ENCODE measurements at places on chromosomes 7 and 10. TPM values are rescaled to one million over a fixed set of nuclear protein-coding genes. Genes with fewer than 3 reads are reported as not detected.

GRCh38 chr7:63117-63480, 129.3 kb upstream of the FAM20C start:
- DNase-seq = peak; percentile 56

The DUSP5 gene
- total RNA-seq = 8.5 TPM

DNA sequence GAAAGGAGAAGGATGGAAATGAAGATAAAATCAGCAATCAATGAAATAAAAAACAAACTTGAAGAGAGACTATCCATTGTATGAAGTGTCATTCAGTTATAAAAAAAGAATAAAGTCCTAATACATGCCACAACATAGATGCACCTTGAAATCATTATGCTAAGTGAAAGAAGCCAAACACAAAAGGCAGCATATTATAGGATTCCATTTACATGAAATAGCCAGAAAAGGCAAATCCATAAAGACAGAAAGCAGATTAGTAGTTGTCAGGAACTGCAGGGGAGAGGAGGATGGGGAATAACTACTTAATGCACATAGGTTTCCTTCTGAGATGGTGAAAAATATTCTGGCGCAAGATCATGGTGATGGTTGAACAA, 6.6 kb upstream of the PON1 start:
- no peak for DNase-seq

The CDH23 gene
- 24.5 TPM for total RNA-seq

DNA sequence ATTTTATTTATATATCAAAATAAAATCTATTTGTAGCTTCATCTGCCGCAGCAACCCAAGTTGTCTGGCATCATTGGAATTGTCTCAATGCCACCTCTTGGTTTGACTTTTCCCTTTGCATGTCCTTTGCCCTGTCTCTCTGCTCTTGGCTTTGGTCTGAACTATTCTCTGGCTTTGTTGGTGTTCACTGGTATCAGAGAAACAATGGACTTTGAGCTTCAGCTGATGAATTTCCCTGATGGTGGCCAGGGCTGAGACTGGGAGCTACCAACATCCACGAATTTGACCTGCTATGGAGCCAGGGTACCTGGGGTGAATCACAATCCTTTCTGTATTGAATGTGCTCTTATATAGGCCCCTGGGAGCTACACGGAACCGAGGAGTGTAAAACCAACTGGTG, 311.7 kb upstream of the KIAA1217 start:
- no peak for DNase-seq

The MTPN gene
- 89.3 TPM for total RNA-seq

- DNase-seq = no peak
Observed at GRCh38 chr7:46539892-46540483, 618.9 kb upstream of the IGFBP3 start.

GRCh38 chr10:95792874-95793285, 36.9 kb downstream of the ENTPD1 start:
- no peak for DNase-seq

The SPDYE9 gene
- not detected for total RNA-seq

The KLLN gene
- 0.38 TPM for total RNA-seq

DNA sequence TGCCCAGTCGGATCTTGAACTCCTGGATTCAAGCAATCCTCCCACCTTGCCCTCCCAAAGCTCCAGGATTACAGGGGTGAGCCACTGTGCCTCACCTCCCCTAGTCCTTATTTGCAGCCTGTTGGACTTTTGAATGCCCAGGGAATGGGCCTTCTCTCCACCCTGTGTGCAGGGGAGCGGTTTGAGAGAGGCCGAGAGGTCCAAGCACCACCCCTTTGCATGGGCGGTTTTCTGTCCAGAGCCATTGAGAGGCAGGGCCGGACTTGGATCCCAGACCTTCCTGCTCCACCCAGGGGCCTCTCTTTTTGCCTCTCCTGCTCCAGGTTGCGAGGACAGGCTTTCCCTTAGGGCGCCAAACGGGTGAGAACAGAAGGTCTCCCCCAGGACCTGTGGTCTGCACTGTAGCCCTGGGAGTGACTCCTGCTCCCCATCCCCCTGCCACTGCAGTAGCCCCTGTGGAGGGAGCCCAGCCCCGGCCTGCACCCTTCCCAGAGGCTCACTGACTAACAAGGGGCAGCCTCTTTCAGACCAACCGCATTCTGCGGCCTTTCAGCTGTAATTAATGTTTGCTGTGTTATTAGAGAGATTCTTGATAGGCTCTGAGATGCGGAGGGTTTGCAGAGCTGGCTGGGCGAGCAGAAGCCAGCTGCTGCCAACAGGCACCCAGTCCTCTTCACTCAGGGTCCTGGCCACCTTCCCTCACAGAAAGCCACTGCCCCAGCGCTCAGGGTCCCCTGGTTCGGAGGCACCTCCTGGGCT, 57.9 kb downstream of the ELFN1 start:
- DNase-seq = no peak

The OR2F2 gene
- total RNA-seq = not detected

The LDB1 gene
- total RNA-seq = 28.9 TPM

- no peak for DNase-seq
Observed at GRCh38 chr7:33471636-33472242, 342.4 kb downstream of the BBS9 start.

The POU6F2 gene
- 0.19 TPM for total RNA-seq

- DNase-seq = peak; percentile 71
Observed at GRCh38 chr10:131703941-131704340, 196.9 kb upstream of the PPP2R2D start.

The HDAC9 gene
- total RNA-seq = 145 TPM

DNA sequence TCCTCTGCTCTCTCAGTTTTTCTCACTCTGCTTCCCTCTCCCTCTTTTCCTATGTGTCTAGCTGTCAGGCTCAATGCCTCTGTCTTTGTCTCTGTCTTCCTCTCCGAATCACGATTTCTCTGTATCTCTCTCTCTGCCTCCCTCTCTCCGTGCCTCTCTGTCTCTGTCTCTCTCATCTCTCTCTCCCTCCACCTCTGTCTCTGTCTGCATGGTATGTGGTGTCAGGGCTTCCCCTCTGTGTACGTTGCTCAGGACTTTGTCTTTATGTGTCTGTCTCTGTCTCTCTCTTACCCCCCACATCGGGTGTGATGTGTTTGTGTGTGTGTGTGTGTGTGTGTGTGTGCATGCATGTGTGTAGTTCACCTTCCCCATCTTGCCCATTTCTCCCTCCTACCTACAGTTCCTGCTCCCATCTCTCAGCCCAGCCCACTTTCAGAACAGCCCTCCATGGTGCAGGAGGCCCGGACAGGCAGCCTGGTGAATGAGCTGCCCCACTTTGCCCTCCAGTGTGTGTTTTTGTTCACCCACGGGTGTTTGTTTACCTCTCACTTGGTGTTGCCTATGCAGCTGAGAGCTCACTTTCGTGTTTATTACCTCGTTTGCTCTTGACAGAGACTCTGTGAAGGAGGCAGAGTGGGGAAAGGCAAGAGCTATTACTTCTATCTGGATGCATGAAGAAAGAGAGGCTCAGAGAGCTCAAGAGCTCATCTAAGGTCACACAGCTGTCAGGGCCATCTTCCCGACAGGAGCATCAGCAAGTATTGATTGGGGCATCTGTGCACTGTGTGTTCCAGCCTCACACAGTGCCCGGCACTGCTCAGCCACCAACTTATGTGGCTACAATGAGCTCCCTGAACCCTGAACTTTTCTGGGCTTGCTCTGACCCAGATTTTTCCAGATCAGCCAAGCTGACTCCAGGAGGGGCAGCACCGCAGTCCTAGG, 163.5 kb upstream of the ZMIZ1 start:
- peak; percentile 14 for DNase-seq

DNA sequence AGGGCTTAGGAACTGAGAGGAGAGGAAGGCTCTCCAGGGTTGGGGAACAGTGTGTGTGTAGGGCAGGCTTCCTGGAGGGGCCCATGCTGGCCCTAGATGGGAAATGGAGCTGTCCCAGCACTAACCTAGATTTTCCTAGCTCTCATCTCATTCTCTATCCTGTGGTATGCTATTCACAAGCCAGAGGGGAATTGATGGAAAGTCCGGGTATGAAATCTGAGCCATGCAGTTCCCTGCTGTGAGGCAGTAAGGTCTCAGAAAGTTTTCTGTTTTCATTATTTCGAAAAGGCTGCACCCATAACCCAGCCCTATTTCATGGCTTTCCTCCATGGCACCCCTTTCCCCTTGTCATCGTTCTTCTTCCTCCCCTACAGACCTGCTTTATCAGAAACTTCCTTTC, 220.3 kb downstream of the RPS24 start:
- no peak for DNase-seq

GRCh38 chr7:99579956-99580777, 17.9 kb upstream of the TMEM225B start:
- DNase-seq = no peak

GRCh38 chr7:104978460-104978859, 35.5 kb upstream of the KMT2E start:
- DNase-seq = no peak

DNA sequence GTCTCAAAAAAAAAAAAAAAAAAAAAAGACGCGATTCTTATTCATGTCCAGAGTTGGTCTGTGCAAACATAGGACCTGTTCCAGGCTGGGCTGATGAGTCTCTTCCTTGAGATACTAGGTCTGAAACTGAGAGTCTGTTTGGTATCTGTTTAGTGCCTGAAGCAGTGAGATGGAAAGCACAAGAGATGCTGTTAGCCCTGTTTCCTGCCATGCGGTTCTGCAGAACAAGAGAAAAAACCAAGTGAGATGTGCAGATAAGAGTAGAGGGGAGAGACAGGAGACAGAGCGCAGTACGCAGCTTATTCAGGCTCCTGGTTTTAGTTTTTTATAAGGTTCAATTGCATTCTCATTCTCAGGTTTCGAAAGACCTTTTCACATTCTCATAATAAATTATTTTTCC, 85.8 kb upstream of the PRKCQ start:
- DNase-seq = no peak

- DNase-seq = no peak
Observed at GRCh38 chr7:51310131-51310583, 6.5 kb downstream of the COBL start.

- DNase-seq = no peak
Observed at GRCh38 chr7:31702354-31702753, 15.3 kb downstream of the PPP1R17 start.

The KIF5B gene
- total RNA-seq = 225 TPM

GRCh38 chr10:9992661-9993060, 1025.0 kb upstream of the CELF2 start:
- DNase-seq = no peak

The CRPPA gene
- total RNA-seq = 4.7 TPM

- peak; percentile 87 for DNase-seq
Observed at GRCh38 chr10:129888784-129889616, 75.1 kb downstream of the EBF3 start.

GRCh38 chr7:22587322-22587721, 87.3 kb upstream of the STEAP1B start:
- no peak for DNase-seq

The CCDC172 gene
- total RNA-seq = not detected

DNA sequence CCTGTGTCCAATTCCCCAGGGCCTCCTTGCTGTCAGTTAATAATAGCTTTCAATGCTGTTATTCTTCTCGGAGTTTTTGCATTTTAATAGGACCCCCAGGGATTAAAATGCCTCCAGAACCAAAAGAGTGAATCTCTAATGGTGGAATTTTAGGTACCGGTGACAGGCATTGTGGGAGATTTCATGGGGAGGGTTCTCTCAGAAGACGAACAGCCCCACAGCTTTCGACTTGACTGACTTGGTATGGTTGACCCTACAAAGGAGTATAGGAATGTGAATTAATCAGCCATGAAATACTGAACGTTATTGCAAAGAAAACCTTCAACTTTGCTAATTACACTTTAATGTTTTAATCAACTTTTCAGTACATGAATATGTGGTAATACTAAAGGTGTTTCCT, 206.3 kb upstream of the FZD8 start:
- no peak for DNase-seq

GRCh38 chr10:75469006-75469616, 37.7 kb downstream of the LRMDA start:
- no peak for DNase-seq

DNA sequence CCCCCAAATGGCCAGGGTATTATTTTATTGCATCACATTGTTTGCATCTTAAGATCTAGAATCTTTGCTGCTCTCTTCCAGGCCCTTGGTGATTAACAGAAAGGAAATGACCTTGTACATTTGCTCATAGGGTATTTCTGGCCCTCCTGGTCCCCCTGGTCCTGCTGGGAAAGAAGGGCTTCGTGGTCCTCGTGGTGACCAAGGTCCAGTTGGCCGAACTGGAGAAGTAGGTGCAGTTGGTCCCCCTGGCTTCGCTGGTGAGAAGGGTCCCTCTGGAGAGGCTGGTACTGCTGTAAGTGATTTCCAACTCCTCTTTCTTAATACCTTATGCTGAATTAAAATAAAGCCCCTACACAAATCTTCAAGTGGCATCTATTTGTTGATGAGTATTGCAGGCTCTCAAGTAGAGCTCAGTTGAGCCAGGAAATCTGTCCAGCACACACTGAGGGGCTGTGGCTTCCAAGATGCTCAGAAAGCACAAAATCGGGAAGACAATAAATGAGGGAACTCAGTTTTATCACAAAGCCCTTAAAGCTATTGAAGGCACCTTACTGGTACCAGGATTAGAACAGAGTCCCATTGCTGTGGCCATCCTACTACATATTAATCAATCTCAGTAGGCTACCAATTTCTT, 28.2 kb downstream of the COL1A2 start:
- no peak for DNase-seq

DNA sequence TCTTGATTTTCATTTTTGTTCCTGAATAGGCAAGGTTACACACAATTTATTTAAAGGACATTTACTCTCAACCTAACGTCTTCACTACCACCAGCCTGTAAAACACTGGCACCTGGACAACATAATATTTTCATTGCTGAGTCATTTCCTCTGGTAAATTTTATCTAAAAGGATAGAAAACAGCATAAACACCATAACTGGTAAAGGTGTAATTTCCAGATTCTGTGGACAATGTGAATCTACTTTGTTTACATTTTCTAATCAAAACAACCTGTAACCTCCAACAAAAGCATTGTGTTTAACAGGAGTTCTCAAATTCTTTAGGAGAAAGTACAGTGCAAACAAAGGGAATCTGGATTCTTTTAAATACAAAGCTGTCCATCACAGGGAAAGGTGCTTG, 472.0 kb upstream of the AKR1E2 start:
- no peak for DNase-seq

GRCh38 chr10:4824791-4825310, 1.2 kb upstream of the AKR1E2 start:
- DNase-seq = no peak

The VSTM4 gene
- 14.9 TPM for total RNA-seq

The GOLGA7B gene
- 0.19 TPM for total RNA-seq
